ENCODE measurements at places on chromosomes 11 and 22. TPM values are rescaled to one million over a fixed set of nuclear protein-coding genes. Genes with fewer than 3 reads are reported as not detected.

GRCh38 chr11:95702526-95702925 is 87.1 kb downstream of the FAM76B start:
- DNase-seq = no peak
- no peaks in the 10 kb centered on the region for H3K27me3 ChIP-seq
- H3K4me1 ChIP-seq = peaks cover 14% of the 10 kb centered on the region
- no peak overlapping the region for H3K4me3 ChIP-seq
- no peak overlapping the region for H3K27ac ChIP-seq

DNA sequence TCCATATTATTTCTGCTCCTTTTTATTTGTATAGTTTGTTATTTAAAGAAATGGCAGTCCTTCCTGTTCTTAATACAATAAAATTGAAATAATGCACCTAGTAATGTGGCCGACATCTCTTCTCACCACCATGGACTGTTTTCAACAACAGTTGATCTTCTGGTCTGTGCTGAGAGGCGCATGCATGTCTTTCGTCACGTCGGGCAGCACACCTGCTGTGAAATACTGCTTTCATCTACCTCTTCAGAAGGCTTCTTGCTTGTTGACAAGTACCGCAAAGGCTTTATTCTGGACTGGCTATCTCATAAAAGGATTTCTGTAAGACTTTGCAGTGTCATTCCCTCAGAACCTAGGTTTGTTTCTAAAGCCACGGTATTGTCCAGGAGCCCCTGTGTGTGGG is 13.9 kb upstream of the MYO18B start:
- no peak overlapping the region for H3K27ac ChIP-seq
- H3K4me3 ChIP-seq = no peak overlapping the region
- H3K36me3 ChIP-seq = no peaks in the 10 kb centered on the region
- DNase-seq = no peak

AKIP1 gene
- total RNA-seq = 28.7 TPM

DNA sequence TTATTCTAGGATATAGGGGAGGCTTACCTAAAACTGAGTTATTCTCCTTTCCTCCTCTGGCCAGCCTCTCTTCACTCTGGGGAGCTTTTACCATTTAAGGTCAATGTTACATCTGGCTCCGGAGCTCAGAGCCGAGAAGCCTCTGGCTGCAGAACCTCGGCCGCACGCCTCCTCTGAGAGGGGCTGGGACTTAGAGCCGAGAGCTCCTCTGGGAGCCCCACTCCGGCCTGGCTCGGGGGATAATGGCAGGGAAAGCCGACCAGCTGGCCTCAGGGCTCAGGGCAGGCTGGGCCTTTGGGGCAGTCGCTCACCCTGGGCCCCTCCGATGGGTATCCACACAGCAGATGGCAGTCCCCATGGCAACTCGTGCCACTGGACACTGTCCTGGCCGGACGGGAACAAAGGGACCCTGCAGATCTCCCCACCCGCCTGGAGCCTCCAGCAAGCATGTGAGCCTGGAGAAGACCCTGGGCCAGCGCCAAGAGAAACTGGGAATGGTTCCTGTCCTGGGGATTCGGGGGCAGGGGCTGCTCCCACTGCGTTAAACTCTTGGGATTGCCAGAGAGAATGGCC is at the start of gene IRAG1:
Gene IRAG1, minus strand, starts transcription at position 247 of the 573 bp plus-strand sequence. Its CDS starts 153 bp downstream, at position 94.
- H3K27ac ChIP-seq = no peak within 1 kb of the TSS
- H3K27me3 ChIP-seq = no peaks in the 10 kb centered on the region
- no peaks in the 10 kb centered on the region for H3K4me1 ChIP-seq
- no peak within 1 kb of the TSS for H3K4me3 ChIP-seq

NRIP3 gene
- 13.0 TPM for total RNA-seq

DNA sequence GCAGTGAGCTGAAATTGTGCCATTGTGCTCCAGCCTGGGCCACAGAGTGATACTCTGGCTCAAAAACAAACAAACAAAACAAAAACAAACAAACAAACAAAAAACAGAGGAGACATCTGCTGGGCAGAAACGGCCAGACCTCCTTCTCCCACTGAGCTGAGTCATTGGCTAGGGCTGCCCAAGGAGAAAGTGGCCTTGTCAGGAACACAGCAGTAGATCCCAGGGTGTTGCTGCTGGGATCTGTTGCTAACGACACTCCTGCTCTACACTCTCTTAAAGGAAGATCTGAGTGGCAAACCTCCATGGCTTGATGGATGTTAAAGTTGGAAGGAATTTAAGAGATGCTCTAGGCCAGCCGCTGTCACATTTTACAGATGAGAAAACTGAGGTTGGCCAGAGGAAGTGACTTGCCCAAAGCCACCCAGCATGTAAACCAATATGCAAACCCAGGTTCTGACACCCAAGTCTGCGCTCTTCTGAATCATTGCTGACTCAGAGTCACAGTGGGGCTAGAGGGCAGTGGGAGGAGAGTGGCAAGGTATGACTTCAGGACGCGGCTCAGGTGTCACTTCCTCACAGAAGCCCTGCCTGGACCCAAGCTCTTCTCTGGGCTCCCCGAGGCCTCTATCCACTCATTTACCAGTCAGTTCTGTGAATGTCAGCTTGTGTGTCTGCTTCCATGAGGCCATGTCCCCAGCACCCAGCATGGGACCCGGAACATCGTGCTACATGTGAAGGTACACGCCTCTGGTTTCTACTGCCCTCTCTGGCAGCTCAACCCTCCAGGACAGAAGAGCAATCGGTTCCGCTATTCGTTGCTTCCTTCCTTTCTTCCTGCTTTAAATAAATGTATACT is 11.3 kb upstream of the GDPD5 start:
- no peak overlapping the region for H3K4me3 ChIP-seq
- H3K4me1 ChIP-seq = peaks cover 14% of the 10 kb centered on the region
- H3K36me3 ChIP-seq = no peaks in the 10 kb centered on the region
- H3K27me3 ChIP-seq = no peaks in the 10 kb centered on the region
- no peak overlapping the region for H3K27ac ChIP-seq
- DNase-seq = no peak

- peaks cover 15% of the 10 kb centered on the region for H3K4me1 ChIP-seq
- no peaks in the 10 kb centered on the region for H3K36me3 ChIP-seq
- H3K27me3 ChIP-seq = no peaks in the 10 kb centered on the region
Measured at GRCh38 chr11:118342503-118343161, at the start of gene CD3D. Gene CD3D, minus strand, starts transcription at chr11:118342705. Its CDS starts 98 bp downstream, at chr11:118342607.

SLC17A6 gene
- not detected for total RNA-seq

DNA sequence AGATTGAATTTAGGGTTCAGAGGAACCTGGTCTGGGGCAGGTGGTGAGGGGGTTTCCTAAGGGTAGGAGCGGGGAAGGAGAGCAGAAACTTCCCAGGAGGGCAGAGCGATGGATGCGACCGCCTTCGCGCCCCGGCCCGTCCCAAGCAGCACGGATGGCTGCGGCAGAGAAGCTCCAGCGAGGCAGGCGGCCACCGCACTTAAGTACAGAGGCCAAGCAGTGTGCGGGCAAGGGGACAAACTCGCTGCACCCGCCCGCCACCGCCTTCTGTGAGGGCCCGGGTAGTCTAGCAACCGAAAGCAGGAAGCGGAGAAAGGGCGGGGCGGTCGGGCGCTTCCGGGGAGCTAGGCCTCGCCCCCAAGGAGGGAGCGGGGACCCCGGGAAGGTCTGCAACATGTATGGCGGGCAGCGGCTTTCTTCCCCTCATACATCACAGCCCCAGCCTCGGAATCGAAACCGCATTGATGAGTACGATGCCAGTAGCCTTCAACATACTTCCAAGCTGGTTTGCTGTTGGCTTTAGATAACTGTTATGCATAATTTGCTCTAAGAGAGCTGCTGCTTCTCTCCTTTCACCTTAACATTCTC is at the start of gene AGBL2:
Gene AGBL2, minus strand, starts transcription at position 288 of the 588 bp plus-strand sequence. CDS start 719 bp downstream, outside the sequence.
- no peaks in the 10 kb centered on the region for H3K4me1 ChIP-seq
- peak within 1 kb of the TSS; percentile 90 for H3K27ac ChIP-seq
- H3K27me3 ChIP-seq = no peaks in the 10 kb centered on the region
- H3K4me3 ChIP-seq = peak within 1 kb of the TSS; percentile 49

DNA sequence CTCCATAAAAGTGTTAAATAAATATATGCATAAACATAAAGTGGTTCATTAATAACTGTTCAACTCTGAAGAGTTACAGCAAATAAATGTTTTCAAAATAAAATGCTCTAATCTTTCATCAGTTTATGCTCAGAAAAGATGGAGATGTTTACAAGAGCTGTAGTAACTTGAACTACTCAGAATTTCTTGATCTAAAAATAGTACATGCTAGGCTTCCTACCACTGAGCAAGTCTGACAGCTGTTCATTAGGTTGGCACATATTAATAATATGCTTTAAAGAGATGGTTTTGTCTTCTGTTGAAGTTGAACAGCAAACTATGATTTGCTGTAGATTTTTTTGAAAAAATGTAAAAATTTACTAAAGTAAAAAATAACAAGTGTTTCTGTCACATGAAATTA is 10.8 kb upstream of the SLN start:
- H3K27ac ChIP-seq = no peak overlapping the region
- no peak overlapping the region for H3K4me3 ChIP-seq
- H3K4me1 ChIP-seq = peaks cover 6% of the 10 kb centered on the region
- no peaks in the 10 kb centered on the region for H3K36me3 ChIP-seq
- H3K27me3 ChIP-seq = no peaks in the 10 kb centered on the region
- no peak for DNase-seq

DNA sequence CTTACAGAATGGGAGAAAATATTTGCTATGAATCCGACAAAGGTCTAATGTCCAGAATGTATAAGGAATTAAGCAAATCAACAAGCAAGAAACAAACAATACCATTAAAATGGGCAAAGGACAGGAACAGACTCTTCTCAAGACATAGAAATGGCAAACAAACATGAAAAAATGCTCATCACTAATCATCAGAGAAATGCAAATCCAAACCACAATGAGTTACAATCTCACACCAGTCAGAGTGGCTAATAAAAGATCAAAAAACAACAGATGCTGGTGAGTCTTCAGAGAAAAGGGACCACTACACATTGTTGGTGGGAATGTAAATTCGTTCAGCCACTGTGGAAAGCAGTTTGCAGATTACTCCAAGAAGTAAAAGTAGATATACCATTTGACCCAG is 382.0 kb upstream of the ANO3 start:
- H3K36me3 ChIP-seq = no peaks in the 10 kb centered on the region
- no peak overlapping the region for H3K27ac ChIP-seq
- H3K4me1 ChIP-seq = no peaks in the 10 kb centered on the region
- DNase-seq = no peak
- no peak overlapping the region for H3K4me3 ChIP-seq
- no peaks in the 10 kb centered on the region for H3K27me3 ChIP-seq

DNA sequence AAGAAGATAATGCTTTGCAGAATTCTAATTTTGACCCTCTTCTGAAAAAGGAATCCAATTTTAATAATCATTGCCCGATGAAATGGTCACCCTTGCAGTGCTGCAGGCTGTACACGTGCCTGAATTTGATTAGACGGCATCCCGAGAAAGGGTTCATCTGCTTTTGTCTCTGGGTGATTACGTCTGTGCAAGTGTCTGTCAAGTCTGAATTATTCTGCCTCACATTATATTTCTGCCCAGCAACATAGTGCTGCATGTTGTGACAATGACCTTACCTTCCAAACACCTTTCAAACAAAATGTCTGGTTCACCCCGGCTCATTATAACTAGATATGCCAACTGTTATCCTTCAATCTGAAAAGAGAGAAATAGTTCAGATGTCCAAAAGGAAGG is 164.1 kb downstream of the MAML2 start:
- H3K27ac ChIP-seq = no peak overlapping the region
- H3K36me3 ChIP-seq = no peaks in the 10 kb centered on the region
- no peaks in the 10 kb centered on the region for H3K27me3 ChIP-seq
- H3K4me3 ChIP-seq = no peak overlapping the region
- no peak for DNase-seq

DNA sequence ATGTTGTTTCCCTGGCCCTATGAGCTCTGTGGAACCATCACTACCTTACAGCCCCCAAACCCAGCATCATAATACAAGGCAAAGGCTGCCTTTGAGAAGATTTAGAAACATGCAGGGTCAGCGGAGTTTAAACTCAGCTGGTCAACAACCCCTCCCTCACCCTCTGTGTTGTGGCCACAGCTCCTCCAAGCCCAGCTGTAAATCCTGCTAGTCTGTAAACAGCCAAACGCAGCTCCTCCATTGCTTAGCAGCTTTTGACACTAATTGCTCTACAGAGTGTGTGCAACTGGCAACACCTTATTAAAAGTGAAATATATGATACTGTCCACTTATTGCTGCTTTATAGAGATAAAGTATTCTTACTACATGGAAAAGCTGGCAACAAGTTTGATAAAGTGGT is 29.1 kb downstream of the OPCML start:
- no peaks in the 10 kb centered on the region for H3K36me3 ChIP-seq
- no peak for DNase-seq
- no peaks in the 10 kb centered on the region for H3K27me3 ChIP-seq

DNA sequence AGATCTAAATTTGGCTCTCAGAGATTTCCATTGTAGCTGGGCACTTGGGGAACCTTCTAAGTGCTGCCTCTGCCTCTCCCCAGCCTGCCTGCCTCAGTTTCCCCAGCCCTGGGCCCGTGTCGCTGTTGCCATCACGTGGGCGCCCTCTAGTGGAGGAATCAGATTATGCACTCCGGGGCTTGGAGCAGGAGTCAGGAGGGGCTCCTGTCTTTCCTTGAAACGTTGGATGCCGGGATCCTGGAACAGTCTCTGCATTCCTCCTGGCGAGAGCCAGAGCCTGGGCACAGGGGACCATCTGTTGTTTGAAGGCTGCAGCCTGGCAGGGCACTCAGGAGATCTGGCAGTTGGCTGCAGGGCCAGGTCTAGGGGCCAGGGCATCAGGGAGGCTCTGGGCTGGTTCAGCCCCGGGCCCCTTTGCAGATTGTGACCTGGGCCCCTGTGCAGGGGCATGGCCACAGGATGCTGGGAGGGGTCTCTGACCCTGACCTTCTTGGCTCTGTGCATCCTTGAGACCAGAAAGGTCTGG is 71.6 kb downstream of the LRP5 start:
- peaks cover 37% of the 10 kb centered on the region for H3K4me1 ChIP-seq
- peak overlapping the region; percentile 53 for H3K27ac ChIP-seq
- H3K27me3 ChIP-seq = no peaks in the 10 kb centered on the region

GRCh38 chr11:28049338-28050216 is 58.4 kb downstream of the KIF18A start:
- no peaks in the 10 kb centered on the region for H3K36me3 ChIP-seq
- no peak overlapping the region for H3K27ac ChIP-seq
- no peak overlapping the region for H3K4me3 ChIP-seq
- DNase-seq = no peak
- peaks cover 12% of the 10 kb centered on the region for H3K4me1 ChIP-seq

GRCh38 chr11:135022454-135022853 is 610.4 kb upstream of the B3GAT1 start:
- no peaks in the 10 kb centered on the region for H3K4me1 ChIP-seq
- H3K36me3 ChIP-seq = no peaks in the 10 kb centered on the region
- no peak for DNase-seq

NLRP14 gene
- total RNA-seq = not detected
